Stimulated activated CD8-positive, alpha-beta memory T cell treated with anti-CD3 and anti-CD28 coated beads, Interleukin-12 subunit alpha, Interleukin-12 subunit beta, amount 100 ng/mL, for 1 hour (primary cell): ENCODE measurements at places on chromosomes 5 and 9.

- no peak for DNase-seq
Measured at GRCh38 chr5:29309359-29309758, 1884.1 kb upstream of the CDH6 start.

DNA sequence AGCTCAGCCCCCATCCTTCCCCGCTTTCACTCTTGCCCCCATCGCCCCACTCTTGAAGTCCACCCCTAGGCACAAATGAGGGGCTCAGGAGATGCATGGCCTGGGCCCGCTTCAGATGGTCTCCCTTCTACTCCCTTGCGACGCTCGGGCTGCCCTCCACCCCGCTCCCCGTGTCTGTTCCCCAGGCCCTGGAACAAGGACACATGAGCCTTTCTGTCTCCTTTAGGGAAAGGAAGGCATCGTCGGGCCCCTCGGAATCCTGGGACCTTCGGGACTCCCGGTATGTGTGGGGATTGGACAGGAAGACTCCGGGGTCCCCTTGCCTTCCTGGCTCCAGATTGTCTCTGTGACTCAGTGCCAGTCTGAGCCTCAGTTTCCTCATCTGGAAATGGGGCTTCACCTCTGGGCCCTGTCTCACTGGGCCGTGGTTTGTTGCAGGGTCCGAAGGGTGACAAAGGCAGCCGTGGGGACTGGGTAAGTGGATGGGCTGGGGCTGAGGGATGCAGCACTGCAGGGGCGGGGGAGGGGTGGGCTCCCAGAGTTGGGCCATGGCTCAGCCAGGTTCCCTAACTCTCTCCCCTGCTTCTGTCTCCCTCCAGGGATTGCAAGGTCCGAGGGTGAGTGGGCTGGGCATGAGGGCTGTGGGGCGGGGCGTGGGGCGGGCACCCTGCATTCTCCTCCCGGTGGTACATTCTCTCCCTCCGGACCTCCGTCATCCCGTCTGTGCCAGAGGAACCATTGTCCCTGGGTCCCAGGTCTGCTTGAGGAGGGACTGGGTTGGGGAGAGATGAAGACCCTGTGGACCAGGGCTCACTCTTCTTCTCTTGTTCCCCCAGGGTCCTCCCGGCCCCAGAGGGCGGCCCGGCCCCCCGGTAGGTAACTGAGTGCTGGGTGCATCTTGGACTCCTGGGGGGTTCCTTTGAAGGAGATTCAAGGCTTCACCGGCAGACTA is 21.8 kb upstream of the ORM1 start:
- DNase-seq = no peak

DNA sequence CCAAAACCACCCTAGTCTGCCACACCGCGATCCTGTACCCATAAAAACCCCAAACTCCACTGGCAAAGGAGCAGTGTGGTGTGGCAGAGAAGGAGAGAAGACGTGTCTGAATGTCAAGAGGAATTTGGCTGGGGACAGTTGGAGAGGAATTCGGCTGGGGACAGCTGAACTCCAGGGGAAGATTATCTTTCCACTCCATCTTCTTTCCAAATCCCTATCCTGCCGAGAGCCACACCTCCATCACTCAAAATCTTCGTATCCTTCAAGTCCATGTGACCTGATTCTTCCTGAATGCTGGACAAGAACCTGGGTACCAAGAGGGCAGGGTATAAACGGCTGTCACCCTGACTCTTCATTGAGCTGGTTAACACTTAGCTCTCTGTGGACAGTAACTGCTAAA is 448.1 kb downstream of the ARHGEF28 start:
- no peak for DNase-seq

DNA sequence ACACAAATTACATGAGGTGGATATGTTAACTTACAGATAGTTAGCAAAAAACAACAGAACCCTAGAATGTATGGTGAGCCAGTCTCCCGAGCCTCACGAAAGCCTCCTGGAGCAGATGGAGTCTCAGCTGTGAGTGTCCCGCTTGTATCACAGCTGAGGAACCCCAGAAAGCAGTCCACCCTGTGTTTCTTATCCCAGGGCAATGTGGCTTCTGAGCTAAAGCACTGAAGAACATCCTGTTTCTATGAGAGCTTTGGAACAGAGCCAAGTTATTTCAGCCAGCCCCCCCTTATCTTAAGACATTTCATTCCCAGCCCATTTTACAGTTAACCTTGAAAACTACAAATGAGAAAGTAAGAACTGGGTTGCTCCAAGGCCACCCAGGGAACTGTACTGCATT is 1220.9 kb upstream of the CDH6 start:
- DNase-seq = no peak

DNA sequence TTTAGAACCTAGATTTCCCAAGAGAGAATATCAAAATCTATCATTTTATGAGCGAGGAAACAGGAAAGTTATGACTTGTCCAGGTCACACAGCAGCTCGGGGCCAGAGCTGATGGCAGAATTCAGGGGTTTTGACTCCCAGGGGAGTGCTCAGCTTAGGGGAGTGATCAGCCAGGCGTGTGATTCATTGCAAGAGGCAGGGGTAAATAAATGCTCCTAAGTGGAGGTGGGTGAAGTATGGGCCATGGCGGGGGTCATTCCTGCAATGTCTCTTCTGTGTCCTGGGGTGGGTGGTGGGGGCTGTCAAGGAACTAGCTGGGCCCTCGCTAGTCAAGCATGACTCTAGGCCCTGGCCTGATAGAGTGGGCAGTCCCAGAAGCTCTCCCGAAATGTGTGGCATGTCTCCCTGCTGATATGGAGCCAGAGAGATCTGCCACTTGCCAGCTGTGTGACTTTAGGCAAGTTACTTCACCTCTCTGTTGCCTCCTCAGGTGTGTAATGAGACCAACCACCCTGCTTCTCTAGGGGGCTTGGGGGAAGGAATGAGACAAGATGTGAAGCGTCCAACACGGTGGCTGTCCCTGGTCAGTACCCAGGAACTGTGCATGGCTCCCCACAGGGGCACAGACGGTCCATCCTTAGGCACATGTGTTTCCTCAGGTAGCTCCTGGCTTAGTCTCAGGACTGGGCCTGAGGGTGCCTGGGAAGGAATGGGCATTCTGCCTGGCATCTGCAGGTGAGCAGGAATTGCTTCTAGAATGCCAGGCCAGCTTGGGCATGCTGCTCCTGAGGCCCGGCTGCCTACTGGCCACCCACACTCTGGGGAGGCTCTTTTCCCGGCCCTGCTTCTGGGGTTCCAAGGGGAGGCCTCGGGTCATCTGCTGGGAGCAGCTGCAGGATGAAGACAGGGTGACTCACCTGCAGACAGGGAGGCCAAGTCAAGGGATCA is 36.5 kb upstream of the SH3PXD2B start:
- no peak for DNase-seq

DNA sequence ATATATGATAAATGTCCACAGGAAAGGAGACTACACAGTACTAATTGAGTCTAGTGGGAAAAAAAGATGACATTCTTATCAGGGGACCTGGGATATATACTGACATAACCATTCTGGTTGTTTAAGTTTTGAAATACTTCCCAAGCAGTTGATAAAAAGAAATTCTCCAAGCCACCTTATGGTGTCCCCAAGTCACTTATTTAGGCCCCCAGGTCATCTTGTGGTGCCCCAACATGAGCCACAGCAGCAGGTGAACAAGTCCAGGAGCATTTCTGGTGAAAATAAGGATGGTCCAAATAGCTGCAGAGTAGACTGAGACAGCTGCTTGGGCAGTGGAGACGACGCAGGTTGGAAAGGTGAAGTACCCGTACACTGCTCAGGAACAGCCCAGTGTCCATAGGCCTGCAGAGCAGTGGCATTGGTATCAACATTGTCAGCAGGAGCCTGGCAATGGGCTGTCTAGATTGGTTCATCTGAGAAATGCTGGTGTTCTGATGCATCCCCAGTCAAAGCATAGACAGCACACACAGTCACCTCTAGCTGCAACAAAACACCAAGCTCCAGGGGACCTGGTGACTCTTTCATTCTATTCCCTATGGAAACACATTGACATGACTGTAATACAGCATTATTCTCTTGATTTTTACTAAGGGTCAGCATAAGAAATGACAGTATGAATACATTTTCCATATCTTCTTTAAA is 430.6 kb downstream of the NR2F1-AS1 start:
- DNase-seq = no peak

DNA sequence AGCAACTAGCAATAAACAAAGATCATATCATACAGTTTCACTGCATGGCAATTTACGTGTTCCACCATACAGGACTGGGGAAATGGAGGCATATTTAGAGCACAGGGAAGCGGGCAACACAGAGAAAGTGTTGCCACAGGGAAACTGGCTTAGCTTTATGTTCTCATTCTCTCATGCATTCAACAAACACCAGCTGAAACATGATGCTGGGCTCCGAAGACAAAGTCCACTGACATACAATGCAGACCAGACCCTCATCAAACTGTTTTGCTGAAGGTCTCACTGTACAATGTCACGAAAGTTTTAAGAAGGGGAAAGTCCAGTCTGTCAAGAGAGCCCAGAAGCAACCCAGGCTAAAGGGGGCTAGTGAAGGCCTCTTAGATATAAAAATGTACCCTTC is 115.1 kb downstream of the MAPKAP1 start:
- no peak for DNase-seq
